Activated naive CD4-positive, alpha-beta T cell treated with Interleukin-2 at 50 U/mL for 16 hours (primary cell): ENCODE measurements at places on chromosomes 16 and 17.

GRCh38 chr17:19939993-19940721, 37.5 kb downstream of the AKAP10 start:
- DNase-seq, result no peak

- no peak for DNase-seq
Observed at GRCh38 chr16:87740441-87740840, 25.3 kb downstream of the KLHDC4 start.

DNA sequence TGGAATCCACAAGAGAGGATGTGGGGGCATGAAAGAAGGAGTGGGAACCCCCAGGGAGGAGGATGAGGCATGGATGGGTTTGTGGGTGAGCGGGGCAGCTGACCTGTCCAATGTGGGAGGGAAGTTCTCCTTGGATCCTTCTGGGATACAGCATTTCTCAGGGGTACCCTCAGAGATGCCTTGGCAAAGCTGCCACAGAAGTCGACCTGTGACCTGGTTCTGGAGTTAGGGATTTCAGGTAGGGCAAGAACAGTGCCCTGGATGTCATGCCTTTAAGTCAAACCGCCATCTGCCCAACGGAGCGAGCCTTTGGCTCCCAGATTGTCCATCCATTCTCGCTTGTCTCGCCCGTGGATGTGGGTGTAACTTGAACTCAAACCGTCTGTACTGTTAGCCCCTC, 30.0 kb downstream of the WSCD1 start:
- no peak for DNase-seq

- peak; percentile 19 for DNase-seq
Observed at GRCh38 chr17:6420173-6420641, 14.7 kb downstream of the AIPL1 start.

DNA sequence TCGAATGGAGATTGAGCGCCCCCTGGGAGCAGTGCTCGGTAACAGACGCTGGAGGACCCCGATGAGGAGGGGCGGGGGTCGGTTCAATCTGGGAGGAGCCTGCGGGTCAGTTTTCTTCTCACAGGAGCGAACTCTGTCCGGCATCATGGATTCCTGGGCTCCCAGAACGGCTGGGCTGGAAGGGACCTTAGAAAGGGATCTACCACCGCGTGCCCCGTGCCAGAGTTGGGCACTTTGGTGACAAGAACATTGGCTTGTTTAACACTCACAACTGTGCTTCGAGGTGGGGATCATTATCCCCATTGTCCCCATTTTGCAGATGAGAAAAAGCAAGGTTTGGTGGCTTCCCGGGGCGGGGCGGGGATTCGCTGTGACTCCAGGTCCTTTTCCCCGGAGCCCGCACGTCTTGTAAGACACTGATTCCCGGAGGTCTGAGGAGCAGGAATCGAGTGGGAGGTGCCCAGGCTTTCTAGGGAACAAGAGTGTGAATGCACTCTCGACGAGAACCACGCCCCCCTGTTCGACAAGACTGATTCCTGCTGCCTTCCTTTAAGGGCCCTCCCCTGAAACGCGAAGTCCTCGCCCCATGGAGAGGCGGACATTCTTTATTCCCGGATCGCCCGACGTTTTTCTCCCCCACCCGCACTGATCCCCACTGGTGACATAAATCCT, 1.5 kb upstream of the FBXL19 start:
- peak; percentile 89 for DNase-seq

GRCh38 chr16:85011846-85012284, 530 bp upstream of the ZDHHC7 start:
- no peak for DNase-seq

GRCh38 chr16:4660454-4661007, 32.8 kb upstream of the NUDT16L1 start:
- DNase-seq, result peak; percentile 74

- DNase-seq, result no peak
Observed at GRCh38 chr17:76955191-76955590, 87.0 kb downstream of the MGAT5B start.

GRCh38 chr17:6139447-6139832, 69.3 kb downstream of the WSCD1 start:
- no peak for DNase-seq

- DNase-seq, result peak; percentile 98
Observed at GRCh38 chr16:14629919-14630619, at the start of gene PARN. Gene PARN, minus strand, starts transcription at chr16:14630260. Its CDS starts 135 bp downstream, at chr16:14630125.

GRCh38 chr17:14374268-14374667, 73.4 kb downstream of the HS3ST3B1 start:
- no peak for DNase-seq

GRCh38 chr17:72046643-72047612, 73.9 kb upstream of the SOX9 start:
- DNase-seq, result no peak

DNA sequence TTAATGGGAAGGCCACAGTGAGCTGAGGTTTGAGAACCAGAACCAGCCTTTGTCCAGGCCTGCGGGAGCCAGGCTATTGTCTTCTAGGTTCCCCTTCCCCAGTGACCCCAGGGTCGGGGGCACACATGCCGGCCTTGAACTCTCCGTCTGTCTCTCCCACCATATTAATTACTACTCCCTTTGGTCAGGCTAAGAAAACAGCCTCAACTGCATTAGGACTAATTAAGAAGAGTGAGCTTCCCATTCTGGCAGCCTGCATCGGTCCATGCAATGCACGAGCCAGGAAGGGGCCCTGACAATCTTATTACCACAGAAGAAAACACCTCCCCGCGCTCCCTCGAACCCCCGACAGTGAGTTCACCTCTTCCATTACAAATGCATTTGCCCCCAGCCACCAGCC, 380.2 kb upstream of the ZFHX3 start:
- DNase-seq, result no peak

DNA sequence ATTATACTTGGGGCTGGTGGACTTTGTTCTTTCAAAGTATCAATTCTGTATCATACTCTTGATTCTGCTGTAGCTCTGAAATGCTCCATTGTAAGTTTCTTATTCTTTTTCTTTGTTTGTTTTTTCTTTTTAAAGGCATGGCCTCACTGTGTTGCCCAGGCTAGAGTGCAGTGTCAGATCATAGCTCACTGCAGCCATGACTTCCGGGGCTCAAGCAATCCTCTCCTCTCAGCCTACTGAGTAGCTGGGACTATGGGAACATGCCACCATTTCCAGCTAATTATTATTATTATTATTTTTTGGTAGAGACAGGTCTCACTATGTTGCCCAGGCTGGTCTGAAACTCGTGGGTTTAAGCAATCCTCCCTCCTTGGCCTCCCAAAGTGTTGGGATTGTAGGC, 38.9 kb upstream of the METTL9 start:
- no peak for DNase-seq

DNA sequence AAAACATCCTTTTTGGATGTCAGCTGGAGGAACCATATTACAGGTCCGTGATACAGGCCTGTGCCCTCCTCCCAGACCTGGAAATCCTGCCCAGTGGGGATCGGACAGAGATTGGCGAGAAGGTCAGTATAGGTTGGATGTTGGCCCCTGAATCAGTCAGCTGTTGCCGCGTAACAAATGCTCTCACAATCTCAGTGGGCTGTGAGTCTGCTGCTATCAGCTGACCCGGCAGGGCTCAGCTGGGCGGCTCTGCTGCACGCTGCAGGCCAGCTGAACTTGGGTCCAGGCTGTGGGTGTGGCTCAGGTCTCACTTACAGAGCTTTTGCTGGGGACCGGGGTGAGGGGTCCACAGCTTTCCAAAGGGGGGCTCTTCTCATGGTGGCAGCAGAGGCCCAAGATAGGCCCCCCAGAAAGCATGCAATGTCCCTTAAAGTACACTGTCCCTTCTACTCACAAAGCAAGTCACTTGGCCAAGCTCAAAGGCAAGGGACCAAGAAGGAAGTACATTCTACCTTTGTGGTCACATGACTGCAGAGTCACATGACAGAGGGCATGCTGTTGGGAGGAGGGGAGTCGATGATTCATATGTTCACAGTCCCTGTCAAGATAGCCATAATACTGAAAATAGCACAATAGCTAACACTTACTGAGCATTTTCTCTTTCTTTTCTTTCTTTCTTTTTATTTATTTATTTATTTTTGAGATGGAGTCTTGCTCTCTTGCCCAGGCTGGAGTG, 134.2 kb downstream of the ABCC1 start:
- no peak for DNase-seq

GRCh38 chr17:15488557-15488956, 21.1 kb upstream of the CDRT4 start:
- DNase-seq, result no peak
